ACHN (cell line): ENCODE measurements at places on chromosomes 1 and 21.

- DNase-seq, result no peak
Measured at GRCh38 chr1:9018333-9018732, 7.9 kb downstream of the SLC2A7 start.

- no peak for DNase-seq
Measured at GRCh38 chr1:10211805-10212410, 1.5 kb downstream of the KIF1B start.

DNA sequence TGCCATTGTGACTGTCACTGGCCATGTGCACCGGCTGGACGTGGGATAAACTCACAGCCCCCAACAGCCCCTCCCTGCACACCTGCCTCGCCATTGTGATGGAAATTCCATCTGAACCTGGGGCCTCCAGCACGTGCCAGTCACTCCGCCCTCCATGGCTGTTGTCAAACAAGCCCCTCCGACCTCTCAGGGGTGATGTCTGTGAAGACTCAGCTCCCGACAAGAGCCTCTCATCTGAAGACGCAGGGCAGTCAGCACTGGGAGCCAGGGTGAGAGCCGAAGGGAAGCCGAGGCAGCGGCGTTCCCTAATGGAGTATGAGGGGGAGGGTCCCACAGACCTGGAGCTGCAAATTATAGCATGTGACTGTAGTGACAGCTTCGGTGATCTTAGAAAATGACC, 1.4 kb upstream of the KRTAP10-2 start:
- DNase-seq, result no peak

- DNase-seq, result no peak
Measured at GRCh38 chr1:24992124-24992760, 62.2 kb upstream of the RUNX3 start.

DNA sequence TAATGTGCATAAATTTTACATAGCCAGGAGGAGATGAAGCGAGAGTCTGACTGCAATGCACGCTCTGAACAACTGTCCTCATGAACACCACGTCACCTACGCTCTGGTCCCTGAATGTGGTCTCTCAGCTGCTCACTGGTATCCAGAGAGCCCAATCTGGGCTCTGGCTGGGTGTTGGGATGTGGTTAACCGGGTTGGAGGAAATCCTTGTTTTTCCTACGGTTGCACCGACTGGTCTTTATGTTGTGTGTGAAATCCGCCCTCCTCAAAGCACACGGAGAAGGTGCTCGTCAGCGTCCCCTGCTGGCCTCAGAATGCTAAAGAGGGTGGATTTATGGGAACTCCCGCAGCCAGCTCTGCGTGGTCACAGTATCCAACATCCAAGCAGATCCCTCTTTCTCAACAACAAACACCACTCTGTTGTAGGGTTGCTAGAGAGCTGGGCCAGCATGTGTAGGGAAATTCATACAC, 51.8 kb upstream of the FAM89A start:
- DNase-seq, result peak; percentile 38

DNA sequence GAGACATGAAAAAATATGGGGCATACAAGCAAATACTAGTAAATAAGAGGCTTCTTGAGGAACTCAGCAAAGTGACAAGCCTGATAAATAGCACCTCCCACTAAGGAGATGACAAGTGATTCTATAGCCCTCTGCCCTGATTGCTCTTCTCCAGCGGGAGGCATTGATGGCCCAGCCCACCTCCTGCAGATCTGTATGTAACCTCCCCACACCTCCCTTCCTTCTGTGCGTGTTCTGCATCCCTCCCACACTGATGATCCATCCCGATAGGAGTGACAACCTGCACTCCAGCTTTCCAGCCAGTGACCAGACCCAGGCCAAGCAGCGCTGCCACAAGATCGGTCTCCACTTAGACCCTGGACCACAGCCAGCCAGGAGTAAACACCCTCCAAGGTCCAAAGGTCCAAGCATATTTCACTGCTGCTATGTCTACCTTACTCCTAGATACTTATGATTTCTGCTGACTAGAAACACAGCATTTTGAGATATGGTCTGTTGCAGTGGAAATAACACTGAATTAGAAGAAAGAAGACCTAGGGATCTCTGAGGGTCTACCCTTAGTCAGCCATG, 176.1 kb downstream of the BRINP2 start:
- DNase-seq, result no peak

- no peak for DNase-seq
Measured at GRCh38 chr1:223794136-223794880, 51.4 kb downstream of the TP53BP2 start.

- DNase-seq, result no peak
Measured at GRCh38 chr21:44868707-44869106, 4.8 kb downstream of the PTTG1IP start.

DNA sequence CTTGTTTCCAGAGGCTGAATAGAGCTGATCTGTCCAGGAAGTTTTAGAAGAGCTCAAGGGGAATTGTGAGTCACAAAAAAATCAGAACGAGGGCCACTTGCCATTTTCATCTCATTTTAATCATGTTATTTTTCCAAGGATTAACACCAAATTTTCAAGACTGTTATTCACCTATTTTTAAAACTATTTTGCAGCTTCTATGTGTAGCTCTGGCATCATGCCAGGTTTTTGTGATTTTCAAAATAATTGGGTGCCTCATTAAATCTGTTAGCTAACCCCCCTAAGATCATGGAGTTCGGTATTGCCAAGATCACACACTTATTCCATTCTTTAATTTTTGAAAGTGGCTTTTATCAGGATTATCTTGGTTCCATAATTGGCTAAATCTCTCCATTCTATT, 90.9 kb downstream of the RGS7 start:
- no peak for DNase-seq

GRCh38 chr1:20367116-20367585, 76.5 kb downstream of the VWA5B1 start:
- DNase-seq, result peak; percentile 54

DNA sequence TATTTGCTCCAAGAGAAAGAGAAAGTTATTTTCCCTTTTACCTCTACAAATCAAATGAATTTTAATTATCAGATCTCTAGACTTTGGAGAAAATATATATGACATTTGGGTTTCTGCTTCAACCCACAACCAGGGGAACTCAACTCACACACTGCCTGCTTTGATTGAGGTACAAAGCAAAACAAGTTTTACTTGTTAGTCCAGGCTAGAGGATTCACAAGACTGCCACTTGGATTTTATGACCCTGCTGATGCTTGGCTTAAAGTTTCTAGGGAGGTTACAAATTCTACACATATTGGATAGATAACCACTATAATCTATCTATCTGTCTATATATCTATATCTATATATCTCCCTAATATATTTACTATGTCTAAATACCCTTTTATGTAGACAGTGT, 467.3 kb upstream of the RGS18 start:
- DNase-seq, result no peak

DNA sequence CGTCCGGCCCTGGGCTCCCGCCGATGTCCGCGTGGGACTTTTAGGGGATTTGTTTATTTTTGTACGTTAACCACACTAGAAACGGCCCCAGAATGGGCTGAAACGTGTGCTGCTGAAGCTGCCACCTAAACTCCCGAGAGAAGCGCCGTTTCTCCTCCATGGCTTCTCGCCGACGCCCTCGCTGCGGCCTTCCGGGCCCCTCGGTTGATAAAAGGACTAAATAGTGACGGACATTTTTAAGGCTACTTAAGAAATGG, 678 bp upstream of the PTTG1IP start:
- DNase-seq, result no peak

- no peak for DNase-seq
Measured at GRCh38 chr21:31447505-31447904, 103.4 kb upstream of the TIAM1 start.

DNA sequence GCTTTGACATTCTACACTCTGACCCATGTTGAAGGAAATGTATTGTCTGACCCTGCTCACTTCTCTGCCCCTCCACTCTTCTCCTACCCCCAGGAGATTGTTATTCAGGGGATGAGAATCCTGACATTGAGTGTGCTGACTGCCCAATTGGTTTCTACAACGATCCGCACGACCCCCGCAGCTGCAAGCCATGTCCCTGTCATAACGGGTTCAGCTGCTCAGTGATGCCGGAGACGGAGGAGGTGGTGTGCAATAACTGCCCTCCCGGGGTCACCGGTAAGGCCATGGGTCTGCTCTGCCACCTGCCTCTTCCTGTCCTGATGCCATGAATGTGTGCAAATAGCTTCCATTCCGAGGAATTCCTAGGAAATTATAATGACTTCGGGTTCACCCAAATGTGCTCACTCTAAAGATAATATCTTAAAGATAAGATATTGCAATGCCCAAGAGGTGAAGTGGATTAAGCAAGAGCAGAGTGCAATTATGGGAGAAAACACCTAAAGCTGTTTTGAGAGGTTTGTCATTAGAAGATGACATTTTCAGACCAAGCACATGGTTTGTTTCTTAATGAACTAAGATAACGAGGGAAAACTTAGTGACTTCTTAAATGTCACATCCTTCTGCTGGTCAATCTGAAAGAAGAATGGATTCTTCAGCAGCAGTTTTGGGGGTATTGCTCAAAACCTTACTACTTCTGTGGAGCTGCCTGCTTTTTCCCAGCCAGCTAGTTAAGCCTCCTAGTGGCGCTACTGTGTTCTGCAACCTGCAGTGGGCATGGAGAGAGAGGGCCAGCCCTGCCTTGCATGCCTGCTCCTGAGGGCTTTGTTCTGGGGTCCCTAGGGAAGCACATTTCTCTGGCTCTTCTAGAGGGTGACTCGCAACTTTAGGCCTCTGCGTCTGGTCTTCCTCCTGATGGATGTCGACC, 41.6 kb downstream of the LAMC2 start:
- DNase-seq, result peak; percentile 62

DNA sequence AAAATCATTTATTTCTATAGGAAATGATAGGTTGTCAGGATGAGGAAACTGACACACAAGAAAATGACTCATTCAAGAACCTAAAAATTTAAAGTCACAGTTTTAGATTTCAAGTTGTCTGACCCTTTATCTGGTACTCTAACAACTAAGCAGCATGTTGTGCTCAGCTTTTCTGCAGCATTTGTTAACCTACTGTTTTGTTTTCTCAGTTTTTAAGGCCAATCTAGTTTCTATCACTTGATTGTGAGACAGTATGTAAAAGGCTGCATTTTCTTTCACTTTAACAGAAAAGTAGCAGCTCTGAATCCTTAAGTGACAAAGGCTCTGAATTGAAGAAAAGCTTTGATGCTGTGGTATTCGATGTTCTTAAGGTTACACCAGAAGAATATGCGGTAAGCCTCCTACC, 59.1 kb downstream of the RALGPS2 start:
- no peak for DNase-seq

- peak; percentile 67 for DNase-seq
Measured at GRCh38 chr1:172398970-172399755, 21.3 kb upstream of the C1orf105 start.

DNA sequence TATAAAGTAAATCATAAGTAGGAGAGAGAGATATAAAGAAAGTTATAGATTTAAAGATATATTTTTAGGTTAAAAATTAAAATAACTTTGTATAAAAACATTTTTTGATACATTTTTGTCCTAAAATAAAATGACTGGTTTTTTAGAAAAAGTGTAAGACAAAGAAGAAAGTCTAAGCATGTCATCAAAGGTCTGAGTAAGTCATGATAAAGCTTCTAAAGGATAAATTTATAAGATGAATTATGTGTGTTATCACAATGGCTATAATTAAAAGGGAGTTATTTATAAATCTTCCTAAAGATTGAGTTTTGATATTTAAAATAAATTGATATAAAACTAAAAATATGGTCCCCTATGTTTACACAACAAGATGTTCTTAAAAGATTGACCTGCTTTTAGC, 370.9 kb downstream of the PTPRU start:
- DNase-seq, result peak; percentile 17
